ENCODE measurements at places on chromosomes 7 and 10. TPM values are rescaled to one million over a fixed set of nuclear protein-coding genes. Genes with fewer than 3 reads are reported as not detected.

The CPA4 gene
- 23.7 TPM for total RNA-seq

The ENTPD1 gene
- total RNA-seq, result not detected

The PKD2L1 gene
- total RNA-seq, result not detected

The ASB10 gene
- not detected for total RNA-seq

The NKX1-2 gene
- not detected for total RNA-seq

The KIN gene
- 13.2 TPM for total RNA-seq

The CCDC172 gene
- total RNA-seq, result not detected

The GPR158 gene
- total RNA-seq, result not detected

The NODAL gene
- not detected for total RNA-seq

DNA sequence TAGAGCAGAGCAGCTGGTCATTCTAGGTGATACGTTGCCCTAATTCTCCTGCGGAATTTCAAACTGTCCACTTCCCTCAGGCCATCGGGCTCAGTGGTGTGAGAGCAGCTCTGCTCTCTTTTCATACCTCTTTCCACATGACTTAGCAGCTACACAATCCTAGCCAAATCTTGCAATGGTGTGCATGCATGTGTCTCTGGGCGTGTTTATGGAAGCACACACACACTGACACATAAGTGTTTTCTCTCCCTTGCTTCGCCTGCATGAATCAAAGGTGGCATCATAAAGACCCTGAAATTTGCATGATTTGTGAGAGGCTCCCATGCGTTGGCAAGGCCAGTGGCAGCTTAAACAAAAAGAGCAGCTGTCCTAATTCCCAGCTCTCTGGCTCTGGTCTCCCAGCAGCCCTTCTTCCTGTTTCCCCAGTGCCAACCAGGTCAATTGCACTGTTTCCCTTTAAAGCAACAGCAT, 1189.5 kb downstream of the GATA3 start:
- no peak for DNase-seq

DNA sequence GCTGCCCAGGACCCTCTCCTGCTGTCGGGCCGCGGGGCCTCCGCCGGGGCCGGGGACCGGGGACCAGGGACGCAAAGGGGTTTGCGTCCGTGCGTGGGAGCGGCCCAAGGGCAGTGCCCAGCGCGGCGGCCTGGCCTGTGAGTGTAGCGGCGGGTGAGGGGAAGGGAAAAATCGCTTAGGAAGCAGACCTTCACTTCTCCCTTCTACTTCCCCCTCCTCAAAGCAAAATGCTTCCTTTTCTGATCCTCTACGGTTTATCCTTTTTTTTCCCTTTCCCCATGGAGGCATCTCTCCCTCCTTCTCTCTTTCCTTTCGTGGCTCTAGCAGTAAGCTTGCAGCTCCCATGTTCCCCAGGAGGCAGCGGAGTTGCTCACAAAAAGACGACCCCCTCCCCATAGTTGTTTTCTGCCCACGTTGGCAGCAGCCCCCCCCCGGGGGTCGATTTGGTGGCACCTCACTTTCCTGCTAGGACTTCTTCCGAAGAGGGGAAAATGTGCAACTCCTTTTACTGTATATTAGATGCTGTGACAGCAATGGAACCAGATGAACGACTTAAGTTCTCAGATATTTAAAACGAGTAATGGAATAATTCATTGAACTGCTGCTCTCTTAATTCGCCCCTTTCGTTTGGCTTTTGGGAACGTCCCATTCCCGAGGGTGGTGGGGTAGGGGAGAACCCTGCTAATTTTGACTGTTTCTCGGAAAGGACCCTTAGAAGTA, 724 bp downstream of the CAPZA2 start:
- DNase-seq, result no peak

DNA sequence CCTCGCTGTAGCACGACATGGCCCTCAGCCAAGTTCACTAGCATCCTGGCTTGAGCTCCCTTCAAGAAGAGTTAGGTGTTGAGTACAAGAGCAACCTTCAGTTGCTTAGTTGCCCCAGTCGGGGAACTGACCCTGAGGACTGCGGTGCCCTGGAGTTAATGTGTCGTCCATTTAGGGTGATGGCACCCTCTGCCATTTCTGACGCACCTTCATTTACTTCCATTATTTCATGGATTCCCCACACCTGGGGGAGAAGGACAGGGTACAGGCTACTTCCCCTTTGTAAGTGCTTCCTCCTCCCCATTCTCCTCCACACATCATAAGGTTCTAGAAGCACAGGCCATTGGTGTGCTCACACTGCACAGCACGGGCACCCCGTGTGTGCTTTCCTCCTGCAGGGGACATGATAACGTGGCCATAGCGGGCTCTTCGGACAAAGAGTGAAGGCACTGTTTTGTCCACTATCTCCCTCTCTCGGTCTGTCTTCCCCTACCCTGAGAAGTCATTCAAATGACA, 1.8 kb downstream of the ALOX5 start:
- DNase-seq, result no peak

DNA sequence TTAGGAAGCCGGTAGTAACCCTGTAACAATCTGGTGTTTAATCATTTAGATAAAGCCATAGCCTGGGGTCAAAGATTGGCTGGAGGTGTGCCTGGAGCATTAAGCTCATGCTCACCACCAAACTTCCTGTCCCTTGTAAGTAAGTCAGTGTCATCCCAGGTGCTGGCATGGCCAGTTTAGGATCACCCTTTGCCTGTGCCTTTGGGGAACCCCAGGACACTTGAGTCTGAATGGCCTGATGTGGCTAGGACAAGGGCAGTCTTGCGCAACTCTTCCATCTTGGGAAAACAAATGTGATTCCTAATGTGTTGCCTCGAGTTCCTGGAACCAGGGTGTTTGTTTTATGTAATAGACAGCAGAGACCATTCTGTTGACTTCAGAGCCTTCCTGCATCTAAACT, 154.8 kb downstream of the GRK5 start:
- no peak for DNase-seq

- DNase-seq, result no peak
These were observed 874.6 kb downstream of the LRMDA start for GRCh38 chr10:76305930-76306615.

- DNase-seq, result no peak
These were observed 218.5 kb upstream of the TMEM196 start for GRCh38 chr7:19991936-19992335.

DNA sequence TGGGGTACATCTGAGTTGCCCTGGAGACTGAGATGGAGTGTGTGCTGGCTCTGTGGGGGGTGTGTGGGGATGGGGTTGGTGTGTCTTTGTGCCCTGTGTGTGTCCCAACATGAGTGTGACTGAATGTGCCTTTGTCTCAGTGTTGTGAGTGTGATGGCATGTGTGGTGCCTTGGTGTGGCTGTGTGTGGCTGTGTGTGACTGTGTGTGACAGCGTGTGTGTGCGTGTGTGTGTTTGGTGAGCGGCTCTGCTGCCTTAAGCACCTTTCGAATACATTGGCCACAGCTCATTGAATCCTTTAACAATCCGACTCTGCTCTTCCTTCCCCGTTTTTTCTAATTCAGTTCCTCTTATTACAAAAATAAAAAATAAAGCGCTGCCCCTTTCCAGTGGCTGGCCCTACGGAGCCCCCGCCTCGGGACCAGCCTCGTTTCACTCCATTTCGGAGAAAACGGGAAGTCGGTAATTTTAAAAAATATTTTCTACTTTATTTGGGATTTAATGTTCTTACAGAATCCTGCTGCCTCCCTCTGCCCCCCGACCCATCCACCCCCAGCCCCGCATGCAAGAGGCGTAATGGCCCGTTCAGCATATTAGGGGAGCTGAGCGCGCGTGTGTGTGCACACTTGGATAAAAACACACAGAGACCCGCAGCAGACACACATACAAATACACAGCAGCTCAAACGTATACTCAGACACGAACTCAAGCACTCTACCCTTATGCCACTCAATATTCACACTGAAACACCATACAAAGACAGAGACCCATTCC, 35.5 kb downstream of the HIF1AN start:
- no peak for DNase-seq

- DNase-seq, result no peak
These were observed 41.6 kb upstream of the CAMK2B start for GRCh38 chr7:44366986-44367385.

GRCh38 chr7:137032436-137032835, 164.0 kb downstream of the CHRM2 start:
- no peak for DNase-seq

- DNase-seq, result no peak
These were observed 145.3 kb downstream of the RPS24 start for GRCh38 chr10:78178940-78179339.

DNA sequence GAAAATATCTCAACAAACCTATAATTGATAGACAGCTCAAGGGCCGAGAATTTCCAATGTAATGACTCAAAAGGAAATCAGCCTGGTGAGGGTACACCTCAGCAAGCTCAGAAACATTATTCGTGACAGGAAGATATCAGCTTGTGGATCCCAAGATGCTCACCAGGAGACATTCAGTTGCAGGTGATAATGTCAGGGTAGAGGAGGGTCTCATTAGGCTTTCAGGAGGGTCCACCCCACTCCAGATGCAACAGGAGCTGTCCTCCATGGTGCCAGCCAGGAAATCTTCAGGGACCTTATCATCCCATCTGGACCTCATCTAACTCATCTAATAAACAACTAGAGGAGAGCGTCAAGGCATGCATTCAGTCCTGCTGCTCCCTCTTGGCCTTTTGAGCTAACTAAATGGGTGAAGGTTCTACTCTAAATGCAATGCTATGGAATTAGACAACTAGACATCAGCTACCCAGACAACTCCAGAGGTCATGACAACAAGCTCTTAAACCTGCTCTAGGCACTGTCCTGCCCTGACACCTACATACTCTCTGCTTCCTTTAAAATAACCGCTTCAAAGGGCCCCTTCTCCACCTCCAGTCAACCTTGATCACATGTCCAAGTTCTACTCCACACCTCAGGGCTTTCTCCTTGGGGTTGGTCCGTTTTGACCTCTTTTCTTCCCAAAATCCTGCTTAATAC, 4.3 kb upstream of the GIMAP5 start:
- DNase-seq, result no peak

- no peak for DNase-seq
These were observed 15.2 kb upstream of the DNAAF5 start for GRCh38 chr7:711093-711921.

DNA sequence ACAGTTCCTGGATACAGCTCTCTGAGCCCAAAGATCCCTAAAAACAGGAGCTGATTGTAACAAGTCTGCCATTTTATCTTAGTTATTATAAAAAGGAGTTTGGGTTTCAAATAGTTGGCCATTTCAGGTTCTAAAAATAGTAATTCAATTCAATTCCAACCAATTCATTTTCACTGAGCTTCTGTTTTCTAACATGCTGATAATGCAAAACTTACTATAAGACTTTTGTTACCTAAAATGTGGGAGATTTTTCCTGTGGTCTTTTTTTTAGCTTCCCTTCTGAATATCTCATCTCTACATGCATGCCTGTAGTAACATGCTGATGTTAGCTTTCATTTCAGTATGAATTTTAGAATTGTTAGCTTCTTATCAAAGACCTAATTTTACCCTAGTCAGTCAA, 13.4 kb downstream of the NRBF2 start:
- DNase-seq, result no peak

- no peak for DNase-seq
These were observed 7.8 kb upstream of the PTPN12 start for GRCh38 chr7:77529279-77529678.

- DNase-seq, result no peak
These were observed 11.0 kb downstream of the SUN1 start for GRCh38 chr7:843230-843629.

DNA sequence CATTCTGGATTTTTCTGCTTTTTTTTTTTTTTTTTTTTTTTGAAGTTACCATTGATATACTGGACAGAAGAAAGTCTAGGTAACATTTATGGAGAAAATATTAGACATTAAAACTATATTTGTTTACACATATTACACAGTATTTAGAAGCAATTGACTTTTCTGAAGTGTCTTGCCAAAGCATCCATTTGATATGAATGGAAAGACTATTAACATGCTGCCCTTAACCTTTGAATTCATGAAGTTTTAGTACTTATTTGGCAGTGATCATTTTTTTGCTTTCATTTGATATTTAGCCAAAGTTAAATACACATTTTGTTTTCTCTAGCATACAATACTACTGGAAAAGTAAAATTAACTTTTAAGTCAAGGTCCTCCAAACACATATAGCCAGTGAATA, 210.0 kb downstream of the SEMA3A start:
- no peak for DNase-seq

- DNase-seq, result no peak
These were observed 33.4 kb downstream of the RHOBTB1 start for GRCh38 chr10:60910543-60910942.

DNA sequence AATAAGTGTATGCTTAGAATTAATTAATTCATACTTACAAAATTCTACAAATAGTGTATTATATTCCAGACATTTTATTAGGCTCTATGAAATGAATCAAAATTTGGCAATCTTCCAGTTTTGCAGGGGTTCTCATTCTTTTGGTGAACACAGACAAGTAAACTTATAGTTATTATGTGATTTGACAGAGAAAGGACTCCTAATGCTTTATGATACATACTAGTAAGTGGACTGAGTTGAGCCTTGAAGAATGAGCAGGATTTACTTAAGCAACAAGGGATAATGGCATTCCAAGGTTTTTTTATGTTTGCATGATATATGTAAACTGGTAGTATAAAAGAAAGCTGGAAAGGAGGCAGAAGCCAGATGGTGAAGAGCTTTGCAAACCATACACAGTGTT, 145.7 kb upstream of the FERD3L start:
- no peak for DNase-seq

DNA sequence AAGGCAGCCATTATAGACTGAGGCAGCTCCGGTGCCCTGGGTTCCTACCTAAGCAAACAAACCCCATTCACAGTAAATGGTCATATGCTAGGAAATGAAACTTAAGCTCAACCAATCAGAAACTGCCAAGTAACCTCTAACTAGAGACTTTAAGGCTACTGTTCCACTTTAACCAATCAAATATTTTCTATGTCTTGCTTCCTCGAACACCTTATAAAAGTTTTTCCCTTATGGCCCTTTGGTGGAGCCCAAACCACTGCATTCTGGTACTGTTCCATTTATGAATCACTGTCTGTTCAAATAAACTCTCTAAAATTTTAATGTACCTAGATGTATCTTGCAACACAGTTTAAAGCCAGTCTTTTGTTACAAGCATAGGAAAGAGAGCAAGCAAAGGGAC, 361.1 kb downstream of the HGF start:
- no peak for DNase-seq

DNA sequence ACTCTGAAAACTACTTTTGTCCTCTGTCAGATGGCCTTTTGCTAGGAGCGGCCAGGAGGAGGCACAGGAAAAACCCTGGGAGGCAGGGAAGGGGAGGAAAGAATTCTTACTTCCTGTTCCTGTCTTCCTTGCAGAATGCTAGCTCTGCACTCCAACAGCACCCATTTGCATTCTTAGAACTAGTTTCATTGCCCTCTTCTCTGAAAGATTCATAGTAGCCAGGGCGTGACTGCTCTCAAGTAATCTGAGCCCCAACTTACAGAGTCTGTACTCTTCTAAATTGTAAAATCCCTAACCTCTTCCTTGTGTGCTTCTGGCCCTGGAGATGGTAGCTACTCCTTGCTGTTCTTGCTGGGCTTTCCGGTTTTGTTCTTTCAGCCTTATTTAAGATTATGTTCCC, 75.3 kb upstream of the STEAP1 start:
- no peak for DNase-seq

- DNase-seq, result no peak
These were observed 67.2 kb downstream of the FAM107B start for GRCh38 chr10:14707481-14707880.
